ENCODE measurements at places on chromosomes 2 and 18.

DNA sequence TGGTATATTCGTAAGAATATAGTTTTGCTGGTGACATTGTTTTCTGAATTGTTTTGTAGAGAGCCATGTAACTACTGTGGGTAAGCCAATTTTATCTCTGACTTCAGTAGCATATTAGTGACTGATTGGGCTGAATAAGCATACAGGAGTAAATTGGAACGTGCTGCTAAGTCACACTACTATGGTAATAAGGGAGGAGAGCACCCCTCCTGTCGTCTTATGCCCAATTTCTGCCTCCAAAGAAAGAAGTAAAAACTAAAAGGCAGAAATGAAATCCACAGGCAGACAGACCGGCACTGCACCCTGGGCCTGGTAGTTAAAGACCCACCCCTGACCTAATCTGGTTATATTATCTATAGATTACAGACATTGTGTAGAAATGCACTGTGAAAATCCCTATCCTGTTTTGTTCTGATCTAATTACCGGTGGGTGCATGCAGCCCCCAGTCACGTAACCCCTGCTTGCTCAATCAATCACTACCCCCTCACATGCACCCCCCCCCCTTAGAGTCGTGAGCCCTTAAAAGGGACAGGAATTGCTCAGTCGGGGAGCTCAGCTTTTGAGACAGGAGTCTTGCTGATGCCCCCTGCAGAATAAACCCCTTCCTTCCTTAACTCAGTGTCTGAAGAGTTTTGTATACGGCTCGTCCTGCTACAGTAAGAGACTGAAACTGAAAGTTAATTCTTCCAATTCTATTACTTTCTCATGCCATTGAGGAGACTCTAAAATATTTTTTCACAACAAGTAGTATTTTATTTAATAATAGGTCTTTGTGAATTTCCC lies 167.0 kb downstream of the ZNF804A start:
- DNase-seq = no peak

- DNase-seq = no peak
These were observed 38.5 kb downstream of the HPCAL1 start for GRCh38 chr2:10341193-10341592.

DNA sequence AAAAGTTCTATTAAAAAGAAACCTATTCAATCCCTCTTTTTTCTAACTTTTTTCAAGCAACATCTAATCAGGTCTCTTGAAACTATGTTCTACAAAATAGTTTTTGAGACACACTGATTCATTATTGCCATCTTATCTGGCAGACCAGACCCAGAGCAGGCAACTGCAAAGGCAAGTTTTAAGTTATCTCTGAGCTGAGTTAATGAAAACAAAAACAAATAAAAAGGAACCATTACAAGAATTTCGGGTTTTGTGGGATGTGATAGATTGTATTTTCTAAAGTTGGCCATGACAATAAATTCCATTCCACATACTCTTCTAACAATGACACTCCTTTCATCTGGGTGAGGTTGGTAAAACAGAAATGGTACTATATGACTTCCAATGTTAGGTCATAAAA lies 15.2 kb upstream of the TWSG1 start:
- DNase-seq = no peak

DNA sequence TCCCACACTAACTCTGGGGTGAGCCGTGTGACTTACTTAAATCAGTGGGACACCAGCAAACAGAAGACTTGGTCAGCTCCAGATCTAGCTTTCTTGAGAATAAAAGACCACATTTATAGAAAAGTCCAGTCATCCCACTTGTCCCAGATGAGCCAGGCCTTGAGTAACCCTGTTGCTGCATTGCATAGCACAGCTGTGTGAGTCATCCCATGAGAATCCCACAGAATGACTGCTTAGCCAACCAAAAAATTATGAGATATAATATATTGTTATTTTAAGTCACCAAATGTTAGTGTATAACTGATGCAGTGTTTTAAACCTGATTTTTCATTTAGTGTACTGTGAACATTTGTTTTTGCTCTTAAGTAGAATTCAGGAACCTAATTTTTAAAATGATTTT lies 94.2 kb upstream of the FSHR start:
- no peak for DNase-seq

DNA sequence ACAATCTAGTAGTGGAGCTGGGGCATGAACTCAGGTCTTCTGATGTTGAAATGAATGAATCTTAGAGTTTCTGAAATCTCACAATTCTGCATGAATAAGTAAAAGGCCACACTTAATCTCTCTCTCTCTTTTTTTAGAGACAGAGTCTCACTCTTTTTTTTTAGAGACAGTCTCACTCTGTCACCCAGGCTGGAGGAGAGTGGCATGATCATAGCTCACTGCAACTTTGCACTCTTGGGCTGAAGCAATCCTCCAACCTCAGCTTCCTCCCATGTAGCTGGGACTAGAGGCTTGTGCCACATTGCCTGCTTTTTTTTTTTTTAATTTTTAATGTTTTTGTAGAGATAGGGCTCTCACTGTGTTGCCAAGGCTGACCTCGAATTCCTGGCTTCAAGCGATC lies 68.9 kb upstream of the THOC1 start:
- no peak for DNase-seq

DNA sequence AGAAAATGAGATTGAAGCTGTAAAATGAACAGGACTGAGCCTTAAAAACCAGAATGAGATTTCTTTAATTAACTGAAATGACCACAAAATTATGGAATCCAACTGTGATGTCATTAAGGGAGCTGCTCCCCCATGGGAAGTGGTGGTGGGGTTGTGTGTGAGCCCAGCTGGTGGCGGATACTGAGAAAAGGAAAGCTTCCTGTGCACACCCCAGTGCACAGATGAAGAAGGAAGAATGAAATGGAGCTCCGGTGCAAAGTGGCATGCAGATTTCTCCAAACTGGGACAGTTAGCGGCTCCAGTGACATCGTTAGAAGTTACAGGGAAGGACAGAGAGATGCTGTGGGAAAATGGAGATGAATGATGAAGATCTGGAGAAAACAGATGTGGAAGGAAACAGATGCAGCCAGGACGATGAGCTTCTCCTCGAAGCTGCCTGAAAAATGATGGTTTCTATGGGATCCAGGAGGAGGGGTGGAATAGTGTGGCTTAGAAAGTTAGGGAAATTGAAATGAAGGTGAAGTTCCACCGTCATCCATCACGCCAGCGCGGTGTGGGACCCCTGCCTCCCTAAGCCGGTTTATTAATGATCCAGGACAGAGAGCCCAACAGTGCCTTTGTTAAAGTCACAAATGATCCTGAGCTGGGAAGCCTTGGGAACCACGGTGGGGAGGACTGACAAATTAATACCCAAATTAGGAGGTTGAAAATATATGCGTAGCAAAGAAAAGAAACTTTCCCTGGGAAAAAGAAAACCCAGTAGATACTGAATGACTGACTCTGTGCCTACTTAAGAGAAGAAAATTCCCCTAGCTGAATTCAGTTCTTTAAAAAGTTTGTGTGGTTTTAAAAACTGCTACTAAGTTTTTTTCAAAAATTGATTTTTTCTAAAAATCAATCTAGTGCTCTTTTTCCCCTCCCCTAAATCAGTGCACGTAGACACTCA lies 77.2 kb downstream of the TSN start:
- DNase-seq = no peak

- DNase-seq = no peak
These were observed 100.2 kb upstream of the FOSL2 start for GRCh38 chr2:28292491-28292890.

DNA sequence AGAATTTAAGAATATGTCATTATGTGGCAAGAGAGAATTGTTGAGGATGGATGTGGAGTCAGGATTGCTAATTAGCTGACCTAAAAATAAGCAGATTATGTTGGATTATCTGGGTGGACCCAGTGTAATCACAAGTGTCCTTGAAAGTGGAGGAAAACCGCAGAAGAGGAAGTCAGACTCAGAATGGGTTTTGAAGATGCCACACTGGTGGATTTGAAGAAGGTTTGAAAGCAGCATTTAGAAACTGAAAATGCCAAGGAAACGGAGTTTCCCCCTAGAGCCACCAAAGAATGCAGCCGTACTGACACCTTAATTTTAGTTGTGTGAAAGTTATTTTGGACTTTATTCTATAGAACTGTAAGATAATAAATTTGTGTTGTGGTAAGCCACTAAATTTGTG lies 41.6 kb upstream of the DPP10 start:
- no peak for DNase-seq

DNA sequence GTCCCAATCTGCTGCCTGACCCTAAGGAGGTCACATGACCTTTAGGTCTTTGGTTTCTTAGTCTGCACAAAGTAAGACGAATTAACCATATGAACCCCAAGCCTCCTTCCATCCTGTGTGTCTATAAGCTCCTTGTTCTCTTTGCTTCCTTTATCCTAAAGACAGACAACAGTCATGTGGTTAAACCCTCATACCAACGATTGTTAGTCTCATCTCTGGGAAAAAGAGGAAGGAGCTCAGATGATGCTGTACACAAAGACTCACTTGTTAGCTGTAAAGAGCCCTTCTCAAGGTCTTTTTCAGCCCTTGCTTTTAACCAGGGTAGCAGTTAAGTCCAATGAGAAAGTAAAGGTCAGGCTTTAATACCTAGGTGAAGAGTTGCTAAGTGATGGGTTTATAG lies 443.7 kb downstream of the TNS1 start:
- no peak for DNase-seq
